ENCODE measurements at places on chromosomes 2 and 18.
A peak's percentile ranks its signal among the peaks of the same experiment; 100 is the strongest.

GRCh38 chr2:33209976-33210375 is 263.2 kb downstream of the LTBP1 start:
- peak; percentile 73 for DNase-seq

DNA sequence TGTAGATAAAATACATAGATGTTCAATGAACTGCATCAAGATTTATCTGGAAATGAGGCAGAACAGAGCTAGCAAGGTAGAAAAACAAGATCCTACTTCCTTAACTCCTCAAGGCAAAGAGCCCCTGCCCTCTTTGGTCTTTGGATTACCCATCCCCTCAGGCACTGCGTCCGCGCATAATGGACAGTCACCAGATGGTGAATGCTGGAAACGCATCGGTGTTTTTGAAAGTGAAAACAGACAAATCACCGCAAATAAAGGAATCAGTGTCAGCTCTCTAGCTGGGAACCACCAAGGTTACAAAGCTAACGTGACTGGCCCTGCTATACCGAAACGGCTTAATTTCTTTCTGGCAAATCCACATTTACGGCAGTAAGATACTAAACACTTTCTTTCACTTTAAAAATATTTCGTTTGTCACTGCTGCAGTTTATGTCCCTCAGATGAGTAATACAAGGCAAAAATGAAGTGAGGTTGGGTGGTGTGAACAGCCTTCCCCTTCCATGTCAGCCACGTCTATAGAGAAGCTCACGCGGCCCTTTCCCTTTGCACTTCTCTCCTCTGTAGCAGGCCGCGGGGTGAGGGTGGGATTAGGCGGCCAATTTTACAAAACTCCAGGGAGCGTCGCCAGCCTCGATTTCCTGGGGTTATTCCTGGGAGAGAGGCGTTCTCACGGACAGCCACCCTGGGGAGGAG is 627 bp upstream of the GALR1 start:
- no peak for DNase-seq

- no peak for DNase-seq
Measured at GRCh38 chr2:38835990-38836389, 39.7 kb downstream of the DHX57 start.

GRCh38 chr18:2978661-2979106 is 34.3 kb downstream of the LPIN2 start:
- DNase-seq: peak; percentile 90

Measured in iris pigment epithelial cell (primary cell).